ENCODE measurements at places on chromosomes 11 and 22. TPM values are rescaled to one million over a fixed set of nuclear protein-coding genes. Genes with fewer than 3 reads are reported as not detected.
A peak's percentile ranks its signal among the peaks of the same experiment; 100 is the strongest.

APOBEC3B gene
- total RNA-seq: 32.8 TPM

SCYL1 gene
- 76.7 TPM for total RNA-seq

DNAJB13 gene
- 0.26 TPM for total RNA-seq

NEFH gene
- total RNA-seq: 9.0 TPM

SCGB1D2 gene
- total RNA-seq: not detected

COPB1 gene
- total RNA-seq: 106 TPM

LMNTD2 gene
- 0.23 TPM for total RNA-seq

DNA sequence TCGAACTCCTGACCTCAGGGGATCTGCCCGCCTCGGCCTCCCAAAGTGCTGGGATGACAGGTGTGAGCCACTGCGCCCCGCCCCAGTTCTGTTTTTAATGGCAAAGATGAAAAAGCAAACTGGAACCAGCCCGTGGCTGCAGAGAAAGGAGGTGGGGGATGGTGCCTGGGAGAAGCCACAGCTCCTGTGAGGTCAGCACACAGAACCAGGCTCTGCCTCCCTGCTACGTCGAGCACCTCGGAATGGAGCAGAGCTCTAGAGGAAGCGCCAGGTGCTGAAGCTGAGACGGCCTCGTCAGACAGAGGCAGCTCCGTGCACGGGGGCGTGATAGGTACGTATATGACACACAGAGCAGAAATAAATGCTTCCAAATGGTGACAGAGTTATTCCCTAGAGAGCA is 8.5 kb downstream of the DRD4 start:
- DNase-seq: no peak

DNA sequence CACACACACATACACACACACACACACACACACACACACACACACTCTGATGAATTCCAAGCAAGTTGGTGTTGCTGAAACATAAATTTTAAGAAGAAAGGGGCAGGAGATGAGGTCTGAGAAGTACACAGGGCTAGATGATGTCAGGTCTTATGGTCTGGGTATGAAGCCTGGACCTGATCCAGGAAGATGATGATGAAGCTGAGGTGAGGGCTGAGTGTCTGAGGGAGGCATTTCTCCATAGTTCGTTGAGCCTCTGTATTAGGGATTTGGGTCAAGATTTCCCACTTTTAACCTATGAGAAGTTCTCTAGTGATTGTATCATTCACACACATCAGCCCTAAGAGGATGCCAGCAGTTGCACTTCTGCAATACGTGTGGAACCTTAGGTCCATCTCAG is 32.6 kb downstream of the KREMEN1 start:
- peak; percentile 9 for DNase-seq

- no peak for DNase-seq
These were observed 51.0 kb downstream of the CD6 start for GRCh38 chr11:61022311-61023085.

DNA sequence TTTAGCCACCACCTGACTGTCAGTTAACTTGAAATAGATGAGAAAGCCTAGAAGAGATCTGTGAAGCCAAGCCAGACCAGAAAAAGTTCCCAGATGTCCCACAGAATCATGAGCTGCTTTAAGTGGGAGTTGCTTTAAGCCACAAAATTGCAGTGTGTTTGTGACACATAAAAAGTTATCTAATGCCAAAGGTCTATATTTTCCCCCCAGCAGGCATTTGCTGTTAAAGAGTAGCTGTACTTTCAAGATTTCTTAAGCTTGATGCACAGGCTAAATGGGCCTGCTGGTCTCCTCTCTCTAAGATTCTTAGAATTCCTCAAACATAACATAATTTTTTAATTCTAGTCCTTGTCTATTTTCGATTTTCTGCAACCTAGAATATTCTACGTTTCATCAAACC is 825.7 kb downstream of the FAM181B start:
- DNase-seq: no peak

DNA sequence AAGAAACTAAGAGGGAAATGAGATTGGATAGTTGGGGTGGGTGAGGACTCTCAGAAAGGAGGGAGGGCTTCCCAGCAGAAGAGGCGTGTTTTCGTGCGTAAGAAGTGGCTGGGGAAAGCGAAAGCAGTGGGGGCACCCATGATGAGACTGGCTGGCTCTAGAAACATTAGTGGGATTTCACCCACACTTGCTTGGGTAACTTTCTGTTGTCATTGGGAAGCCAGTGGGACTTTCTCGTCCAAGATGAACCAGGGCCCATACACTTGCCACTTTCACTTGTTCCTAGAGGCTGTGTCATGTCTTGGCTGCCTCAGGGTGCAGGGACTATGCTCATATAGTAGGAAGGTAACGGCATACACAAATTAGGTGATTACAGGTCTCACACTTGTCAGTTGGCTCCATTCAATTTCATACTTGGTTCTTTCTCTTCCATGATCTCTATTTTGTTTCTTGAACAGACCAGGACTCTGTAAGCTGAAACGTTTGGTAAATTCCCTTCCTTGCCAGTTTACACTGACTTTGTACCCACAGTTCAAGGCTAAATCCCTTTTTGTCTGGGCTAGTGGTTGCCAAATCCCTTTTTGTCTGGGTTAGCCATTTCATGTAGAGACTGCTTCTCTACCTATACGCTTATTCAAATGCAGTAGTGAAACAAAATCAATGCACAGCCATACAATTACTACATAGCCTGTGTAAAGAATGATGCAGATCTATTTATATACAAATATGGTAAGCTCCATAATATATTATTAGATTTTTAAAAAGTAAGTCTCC is 42.0 kb upstream of the CXCR5 start:
- peak; percentile 80 for DNase-seq

- DNase-seq: no peak
These were observed 8.3 kb downstream of the SSH3 start for GRCh38 chr11:67311556-67312082.

GRCh38 chr11:127925475-127925874 is 661.9 kb downstream of the ETS1 start:
- no peak for DNase-seq

- DNase-seq: no peak
These were observed 1.6 kb downstream of the SMIM38 start for GRCh38 chr11:69157156-69157821.

DNA sequence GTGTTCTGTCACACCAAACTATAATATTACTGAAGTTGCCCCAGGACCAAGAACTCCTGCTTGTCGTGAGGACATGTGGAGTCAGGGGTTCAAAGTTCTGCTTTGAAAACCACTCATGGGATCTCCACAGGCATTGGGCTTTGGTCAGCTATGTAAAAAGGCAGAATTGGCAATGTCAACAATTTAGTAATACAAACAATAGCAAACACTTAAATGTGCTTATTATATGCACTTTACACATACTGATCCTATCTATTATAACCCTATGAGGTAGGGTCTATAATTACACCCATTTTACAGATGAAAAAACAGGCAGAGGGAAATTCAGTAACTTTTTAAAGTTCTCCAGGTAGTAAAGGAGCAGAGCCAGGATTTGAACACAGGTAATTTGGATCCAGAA is 94.6 kb downstream of the CCDC83 start:
- DNase-seq: no peak

- no peak for DNase-seq
These were observed at the start of gene KIRREL3 for GRCh38 chr11:127000291-127000968. Gene KIRREL3 (minus strand): TSS chr11:127000770.

- no peak for DNase-seq
These were observed 91.8 kb downstream of the FEZ1 start for GRCh38 chr11:125404157-125404810.

DNA sequence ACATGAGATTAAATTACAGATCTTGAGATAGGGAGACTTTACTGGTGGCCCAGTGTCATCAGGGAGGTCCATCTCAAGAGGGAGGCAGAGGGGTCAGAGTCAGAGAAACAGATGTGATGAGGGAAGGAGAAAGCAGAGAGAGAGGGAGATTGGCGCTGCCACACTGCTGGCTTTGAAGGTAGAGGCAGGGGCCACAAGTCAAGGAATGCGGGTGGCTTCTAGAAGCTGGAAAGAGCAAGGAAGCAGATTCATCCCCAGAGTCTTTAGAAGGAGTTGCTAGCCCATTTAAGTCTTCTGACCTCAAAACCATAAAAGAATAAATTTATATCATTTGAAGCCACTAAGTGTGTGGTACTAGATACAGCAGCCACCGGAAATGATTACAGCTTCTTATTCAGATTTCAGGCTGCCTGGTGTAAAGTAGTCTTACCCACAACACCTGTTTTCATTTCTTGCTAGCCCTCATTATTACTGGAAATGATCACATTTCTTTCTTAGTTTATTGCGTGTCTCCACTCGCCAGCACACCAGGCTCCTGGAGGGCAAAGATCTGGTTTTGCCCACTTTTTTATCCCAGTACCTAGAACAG is 12.6 kb upstream of the SERPINH1 start:
- no peak for DNase-seq

- no peak for DNase-seq
These were observed 19.9 kb downstream of the POU2AF2 start for GRCh38 chr11:111265421-111265820.

DNA sequence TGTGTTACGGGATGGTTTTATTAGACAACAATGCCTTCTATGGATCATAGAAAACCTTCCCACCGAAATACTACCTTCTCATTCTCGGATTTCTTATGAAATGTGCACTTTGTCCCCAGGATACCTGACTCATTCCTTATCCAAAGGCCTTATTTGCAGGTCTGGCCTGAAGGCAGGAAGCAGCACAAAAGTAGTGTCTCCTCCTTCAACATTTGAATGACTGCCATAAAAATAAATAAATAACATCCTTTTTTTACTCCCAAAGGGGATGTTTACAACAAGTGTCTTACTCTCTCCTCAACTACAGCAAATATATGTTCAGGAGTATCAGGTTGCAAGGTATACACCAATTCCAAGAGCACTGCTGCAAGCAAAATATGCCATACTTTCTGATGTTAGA is 41.6 kb upstream of the PAK1 start:
- no peak for DNase-seq

- no peak for DNase-seq
These were observed 41.1 kb downstream of the BMAL1 start for GRCh38 chr11:13318498-13319295.

DNA sequence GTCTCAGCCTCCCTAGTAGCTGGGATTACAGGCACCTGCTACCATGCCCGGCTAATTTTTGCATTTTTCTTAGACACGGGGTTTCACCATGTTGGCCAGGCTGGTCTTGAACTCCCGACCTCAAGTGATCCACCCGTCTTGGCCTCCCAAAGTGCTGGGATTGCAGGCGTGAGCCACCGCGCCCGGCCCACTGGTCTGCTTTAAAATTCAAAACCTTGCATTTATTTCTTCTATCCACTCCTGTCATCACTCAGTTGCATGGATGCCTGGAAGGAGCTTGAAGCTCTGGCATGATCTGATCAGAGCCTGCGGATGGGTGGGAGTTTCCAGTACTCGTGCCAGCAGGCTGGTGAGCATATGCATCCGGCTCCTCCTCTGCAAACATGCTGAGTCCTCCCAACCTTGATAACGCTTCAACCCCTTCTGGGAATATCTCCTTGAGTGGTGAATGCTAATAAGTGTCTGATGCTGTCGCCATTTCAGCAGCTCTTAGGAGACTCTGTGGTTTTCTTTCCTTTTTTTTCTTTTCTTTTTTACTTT is 39.6 kb downstream of the UBASH3B start:
- DNase-seq: no peak

DNA sequence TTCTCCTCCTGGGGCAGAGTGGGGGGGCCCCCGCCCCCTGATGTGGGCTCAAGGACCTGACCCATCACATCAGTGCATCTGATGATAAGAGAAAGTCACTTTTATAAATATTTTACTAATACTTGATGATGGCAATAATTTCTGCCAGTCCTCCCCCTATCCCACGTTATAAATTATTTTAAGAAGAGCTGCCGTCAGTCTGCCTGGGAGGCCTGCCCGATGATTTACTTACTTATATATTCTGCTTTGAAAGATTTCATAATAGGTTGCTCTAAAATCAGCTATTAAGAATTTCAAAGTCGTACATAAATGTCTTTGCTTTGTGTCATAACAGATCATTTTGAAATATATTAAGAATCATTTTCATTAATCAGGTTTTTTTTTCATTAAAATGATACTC is 58.8 kb downstream of the MYO18B start:
- DNase-seq: no peak

- no peak for DNase-seq
These were observed 29.3 kb downstream of the SERGEF start for GRCh38 chr11:17983569-17983968.

DNA sequence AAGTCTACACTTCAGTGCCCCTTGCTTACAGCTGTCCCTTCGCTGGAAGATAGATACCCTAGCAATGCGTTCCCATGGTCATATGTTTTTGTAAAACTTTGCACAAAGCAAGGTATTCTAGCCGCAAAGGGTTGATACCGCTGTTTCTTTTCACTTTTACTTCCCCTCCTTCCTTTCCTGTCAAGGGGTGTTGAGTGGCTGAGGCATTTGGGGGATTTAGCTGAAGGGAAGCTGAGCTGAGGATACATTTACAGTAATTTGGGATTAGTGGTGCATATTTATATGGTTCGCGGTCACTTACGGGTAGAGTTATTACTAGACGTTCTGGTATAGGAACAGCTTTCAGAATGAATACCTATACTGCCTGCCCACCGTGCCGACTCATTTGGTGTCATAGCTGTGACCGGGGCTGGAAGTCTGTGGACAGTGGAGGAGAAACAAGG is 86.9 kb upstream of the WNT11 start:
- DNase-seq: peak; percentile 81

GRCh38 chr11:134153147-134153905 is 70.4 kb downstream of the NCAPD3 start:
- DNase-seq: no peak

- no peak for DNase-seq
These were observed 90.1 kb downstream of the TEAD1 start for GRCh38 chr11:12764187-12764914.

GRCh38 chr22:38874529-38875222 is 2.7 kb upstream of the CBX6 start:
- DNase-seq: no peak
